ENCODE measurements at places on chromosomes 11 and 22.
A peak's percentile ranks its signal among the peaks of the same experiment; 100 is the strongest.

DNA sequence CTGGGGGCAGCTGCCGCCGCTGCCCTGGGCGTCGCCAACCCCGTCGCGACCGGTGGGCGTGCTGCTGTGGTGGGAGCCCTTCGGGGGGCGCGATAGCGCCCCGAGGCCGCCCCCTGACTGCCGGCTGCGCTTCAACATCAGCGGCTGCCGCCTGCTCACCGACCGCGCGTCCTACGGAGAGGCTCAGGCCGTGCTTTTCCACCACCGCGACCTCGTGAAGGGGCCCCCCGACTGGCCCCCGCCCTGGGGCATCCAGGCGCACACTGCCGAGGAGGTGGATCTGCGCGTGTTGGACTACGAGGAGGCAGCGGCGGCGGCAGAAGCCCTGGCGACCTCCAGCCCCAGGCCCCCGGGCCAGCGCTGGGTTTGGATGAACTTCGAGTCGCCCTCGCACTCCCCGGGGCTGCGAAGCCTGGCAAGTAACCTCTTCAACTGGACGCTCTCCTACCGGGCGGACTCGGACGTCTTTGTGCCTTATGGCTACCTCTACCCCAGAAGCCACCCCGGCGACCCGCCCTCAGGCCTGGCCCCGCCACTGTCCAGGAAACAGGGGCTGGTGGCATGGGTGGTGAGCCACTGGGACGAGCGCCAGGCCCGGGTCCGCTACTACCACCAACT lies 1.0 kb downstream of the FUT4 start:
- DNase-seq: no peak

DNA sequence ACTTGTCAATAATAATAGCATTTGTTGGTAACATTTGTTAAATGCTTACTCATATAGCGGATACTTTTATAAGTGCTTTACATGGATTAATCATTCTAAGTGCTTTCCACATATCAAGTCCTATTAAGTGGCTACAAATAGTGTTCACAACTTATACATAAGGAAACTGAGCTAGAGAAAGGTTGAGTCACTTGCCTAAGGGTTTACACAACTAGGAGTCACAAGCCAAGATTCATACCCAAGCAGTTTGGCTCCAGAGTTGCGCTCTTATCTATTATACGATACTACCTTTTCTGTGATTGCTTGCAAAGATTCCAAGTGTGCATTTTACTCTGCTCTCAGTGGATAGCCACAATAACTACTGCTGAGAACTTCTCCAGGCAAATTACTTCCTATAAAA lies 215.9 kb upstream of the CCDC90B start:
- DNase-seq: no peak

DNA sequence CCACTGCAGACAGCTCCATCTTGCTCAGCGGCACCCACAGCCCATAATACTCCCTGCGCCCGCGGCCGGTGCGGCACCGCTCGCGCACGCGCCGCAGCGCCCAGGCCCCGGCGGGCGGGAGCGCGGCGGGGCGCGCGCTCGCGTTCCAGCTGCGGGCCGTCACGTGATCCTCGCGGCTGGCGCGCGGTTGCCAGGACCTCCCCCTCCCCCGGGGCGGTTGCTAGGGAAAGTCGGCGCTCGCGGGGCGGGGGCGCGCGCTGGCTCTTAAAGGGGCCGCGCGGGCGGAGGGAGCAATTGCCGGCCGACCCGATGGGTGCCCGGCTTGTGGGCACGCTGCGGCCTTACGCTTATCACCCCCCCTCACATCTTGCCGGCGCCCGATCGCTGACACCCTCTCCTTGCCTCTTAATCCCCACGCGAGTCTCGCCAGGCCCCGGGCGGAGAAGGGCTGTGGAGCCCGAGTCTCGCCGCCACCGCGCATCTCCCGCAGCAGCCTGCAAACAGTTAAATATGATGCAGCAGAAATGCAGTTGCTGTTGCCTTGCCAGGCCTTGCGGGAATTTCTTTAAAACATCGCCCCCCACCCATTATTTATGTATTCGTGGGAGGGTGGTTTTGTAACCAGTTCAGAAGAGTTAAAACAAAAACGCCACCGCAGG lies at the start of gene CBX6:
CBX6 (minus strand) TSS at position 45 of the 659 bp plus-strand sequence; CDS start at position 19, 26 bp downstream.
- peak; percentile 95 for DNase-seq

DNA sequence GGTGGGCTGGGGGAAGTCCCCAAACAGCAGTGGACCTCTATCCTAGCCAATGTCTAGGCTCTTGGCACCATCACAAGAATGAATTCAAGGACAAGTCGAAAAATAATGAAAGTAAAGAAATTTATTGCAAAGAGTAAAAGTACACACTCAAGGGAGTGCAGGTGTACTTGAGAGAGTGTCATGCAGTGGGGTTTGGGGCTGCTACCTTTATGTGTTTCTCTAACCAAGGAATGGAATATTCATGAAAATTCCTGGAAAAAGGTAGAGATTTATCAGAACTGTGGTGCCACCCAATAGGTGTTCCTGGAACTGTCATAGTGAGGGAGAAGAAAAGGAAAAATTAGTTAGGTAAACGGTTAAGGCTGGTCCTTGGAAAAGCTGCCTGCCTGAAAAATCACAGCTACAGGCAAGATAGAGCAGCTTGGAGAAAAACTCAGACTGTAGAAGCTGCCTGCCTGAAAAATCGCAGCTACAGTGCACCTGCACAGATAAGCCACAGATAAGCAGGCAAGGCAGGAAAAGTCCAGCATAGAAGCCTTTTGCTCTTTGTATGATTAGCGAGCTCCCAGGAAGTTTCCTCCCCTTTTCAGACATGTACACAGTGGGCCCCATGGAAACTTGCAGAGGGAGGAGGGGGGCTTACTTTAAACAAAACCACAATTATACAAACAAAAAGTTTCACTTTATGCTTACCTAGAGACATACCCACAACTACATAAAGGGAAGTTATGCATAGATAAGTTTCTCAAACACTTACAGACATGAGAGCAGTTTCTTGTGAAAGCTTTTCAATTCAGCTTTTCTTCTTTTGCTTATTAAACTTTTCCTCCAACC lies 71.4 kb upstream of the B3GNT6 start:
- DNase-seq: no peak

- no peak for DNase-seq
Observed at GRCh38 chr22:48496226-48496845, 1331.3 kb downstream of the BRD1 start.

DNA sequence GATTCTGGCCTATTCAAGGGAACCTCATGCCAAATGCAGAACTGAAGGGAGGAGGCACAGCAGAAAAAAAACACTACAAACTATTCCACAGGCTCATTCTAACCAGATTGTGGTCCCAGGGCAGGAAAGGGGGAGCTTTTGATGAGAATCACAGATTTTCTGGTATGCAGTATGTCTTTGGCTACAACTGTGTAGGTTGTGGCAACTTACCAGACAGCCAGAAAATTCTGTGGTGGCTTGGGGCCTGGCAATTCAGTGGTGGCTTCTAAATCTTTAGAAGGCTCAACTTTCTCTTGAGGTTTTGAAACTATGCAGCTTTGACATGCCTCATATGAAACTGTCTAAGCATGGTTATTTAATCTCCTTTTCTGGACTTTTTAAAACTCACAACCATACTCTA lies 850.8 kb upstream of the CCDC90B start:
- no peak for DNase-seq

DNA sequence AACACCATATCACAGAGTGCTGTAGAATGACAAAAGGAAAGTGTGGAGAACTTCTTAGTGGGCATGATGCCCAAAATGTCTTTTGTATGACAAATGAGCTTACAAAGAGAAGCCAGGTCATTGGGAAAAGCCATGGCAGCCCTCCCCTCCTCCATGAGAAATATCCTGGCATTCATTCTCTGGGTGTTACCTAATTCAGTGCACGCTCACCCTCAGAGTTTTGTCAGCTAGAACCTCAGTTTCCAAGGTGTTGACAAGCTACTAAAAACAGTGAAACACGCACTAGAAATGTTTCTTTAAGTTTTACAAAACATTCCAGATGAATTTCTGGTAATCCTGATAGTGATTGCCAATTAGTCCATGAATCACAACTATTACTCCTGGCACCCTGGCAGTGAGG lies 105.4 kb upstream of the FSHB start:
- DNase-seq: no peak
